Right atrium auricular region (tissue), 2 donors: ENCODE measurements at places on chromosomes 5 and 9.

- no peak for DNase-seq
Observed at GRCh38 chr5:68445257-68446069, 229.9 kb downstream of the PIK3R1 start.

- no peak for DNase-seq
Observed at GRCh38 chr5:132020568-132021339, 9.3 kb upstream of the ACSL6 start.

GRCh38 chr9:20563917-20564316, 58.4 kb downstream of the MLLT3 start:
- DNase-seq, result no peak

- no peak for DNase-seq
Observed at GRCh38 chr5:43649256-43649655, 46.3 kb downstream of the NNT start.

- DNase-seq, result no peak
Observed at GRCh38 chr9:75181750-75182149, 93.4 kb downstream of the OSTF1 start.

- DNase-seq, result no peak
Observed at GRCh38 chr5:132481596-132482211, 8.9 kb downstream of the IRF1 start.

DNA sequence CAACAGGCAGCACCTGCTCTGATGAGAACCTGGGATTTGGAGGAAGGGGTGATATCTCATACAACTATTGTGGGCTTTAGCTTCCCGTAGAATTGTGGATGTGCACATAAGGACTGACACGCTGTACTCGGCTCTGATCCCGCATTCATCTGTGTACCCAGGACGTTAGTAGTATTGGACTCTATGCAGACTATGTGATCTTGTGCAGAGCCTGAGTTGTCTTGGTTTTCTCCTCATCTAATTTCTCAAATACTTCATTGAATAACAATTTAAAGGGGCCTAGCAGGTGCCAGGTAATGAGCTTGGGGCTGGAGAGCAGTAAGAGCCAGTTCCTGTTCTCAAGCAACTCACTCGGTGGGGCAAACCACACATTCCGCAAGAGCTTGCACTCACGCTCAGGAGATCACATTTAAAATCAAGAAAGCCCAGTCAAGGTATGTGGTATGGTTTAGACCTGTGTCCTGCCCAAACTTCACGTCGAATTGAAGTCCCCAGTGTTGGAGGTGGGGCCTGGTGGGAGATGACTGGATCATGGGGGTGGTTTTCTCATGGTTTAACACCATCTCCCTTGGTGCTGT, 14.8 kb downstream of the C5orf15 start:
- no peak for DNase-seq

GRCh38 chr5:146188358-146188757, 5.9 kb upstream of the LARS1 start:
- DNase-seq, result no peak
